Testis (tissue), 5 donors: ENCODE measurements at places on chromosomes 6 and 20. TPM values are rescaled to one million over a fixed set of nuclear protein-coding genes. Genes with fewer than 3 reads are reported as not detected.

DNA sequence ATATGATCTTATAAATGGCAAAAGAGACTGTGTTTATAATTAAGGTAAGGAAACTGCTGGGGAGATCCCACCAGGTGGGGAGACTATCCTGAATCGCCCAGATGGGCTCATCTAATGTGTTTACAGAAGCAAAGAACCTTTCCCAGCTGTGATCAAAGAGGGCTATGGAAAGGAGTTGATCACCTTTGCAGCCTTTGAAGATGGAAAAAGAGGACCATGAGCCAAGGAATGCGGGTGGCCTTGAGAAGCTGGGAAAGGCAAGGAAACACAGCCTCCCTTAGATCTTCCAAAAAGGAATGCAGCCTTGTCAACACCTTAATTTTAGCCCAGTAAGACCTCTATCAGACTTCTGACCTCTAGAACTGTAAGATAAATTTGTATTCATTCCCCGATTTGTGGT is 66.5 kb upstream of the ADGRG6 start:
- no peaks in the 10 kb centered on the region for H3K36me3 ChIP-seq
- H3K4me3 ChIP-seq = no peak overlapping the region
- no peak overlapping the region for H3K27ac ChIP-seq

The TRIM31 gene
- polyA plus RNA-seq = 6.4 TPM

DNA sequence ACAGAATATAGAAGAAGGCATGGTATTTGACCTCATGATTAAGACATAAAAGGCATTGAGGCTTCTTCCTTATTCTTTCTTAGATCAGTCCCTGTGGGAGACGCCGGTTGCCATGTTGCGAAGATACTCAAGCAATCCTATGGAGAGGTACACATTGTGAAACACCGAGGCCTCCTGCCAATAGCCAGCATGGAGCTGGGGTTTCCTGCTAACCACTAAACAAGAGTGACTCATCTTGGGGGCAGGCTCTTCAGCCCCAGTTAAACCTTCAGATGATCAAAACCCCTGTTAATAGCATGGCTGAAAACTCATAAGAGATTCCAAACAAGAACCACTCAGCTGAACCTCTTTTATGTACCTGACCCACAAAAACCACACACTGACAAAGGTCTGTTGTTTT is 478.8 kb downstream of the CD83 start:
- H3K4me1 ChIP-seq = no peaks in the 10 kb centered on the region
- H3K27ac ChIP-seq = no peak overlapping the region
- no peaks in the 10 kb centered on the region for H3K27me3 ChIP-seq

DNA sequence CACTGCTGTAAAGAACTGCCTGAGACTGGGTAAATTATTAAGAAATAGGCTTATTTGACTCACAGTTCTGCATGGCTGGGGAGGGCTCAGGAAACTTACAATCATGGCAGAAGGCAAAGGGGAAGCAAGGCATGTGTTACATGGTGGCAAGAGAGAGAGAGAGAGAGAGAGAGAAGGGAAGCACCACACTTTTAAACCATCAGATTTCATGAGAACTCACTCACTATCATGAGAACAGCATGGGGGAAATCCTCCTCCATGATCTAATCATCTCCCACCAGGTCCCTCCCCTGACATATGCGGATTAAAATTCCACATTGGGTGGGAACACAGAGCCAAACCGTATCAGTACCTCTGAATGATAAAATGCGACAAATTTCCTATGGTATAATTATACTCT is 203.9 kb upstream of the MARCKS start:
- DNase-seq = no peak
- no peak overlapping the region for H3K27ac ChIP-seq
- no peak overlapping the region for H3K4me3 ChIP-seq
- no peaks in the 10 kb centered on the region for H3K27me3 ChIP-seq
- H3K36me3 ChIP-seq = no peaks in the 10 kb centered on the region

DNA sequence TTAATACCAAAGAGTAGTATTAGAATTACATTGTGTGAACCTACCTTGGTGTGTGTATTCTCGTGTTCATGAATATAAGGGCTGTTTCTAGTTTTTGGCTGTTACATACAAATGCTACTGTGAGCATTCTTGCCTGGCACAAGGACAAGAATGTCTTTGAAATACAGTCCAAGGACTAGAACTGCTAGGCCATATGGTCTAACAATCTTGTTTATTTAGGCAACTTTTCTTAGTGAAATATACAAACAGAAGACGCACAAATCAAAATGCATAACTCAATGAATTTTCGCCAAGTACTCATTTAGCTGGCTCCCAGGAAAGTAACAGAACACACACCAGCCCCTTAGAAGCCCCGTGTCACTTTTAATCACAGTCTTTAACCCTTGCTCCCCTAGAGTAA is 28.5 kb downstream of the KDM1B start:
- no peak for DNase-seq
- H3K27ac ChIP-seq = no peak overlapping the region
- H3K4me1 ChIP-seq = peaks cover 10% of the 10 kb centered on the region
- H3K4me3 ChIP-seq = no peak overlapping the region
- no peaks in the 10 kb centered on the region for H3K27me3 ChIP-seq
- no peaks in the 10 kb centered on the region for H3K36me3 ChIP-seq

The SUMO4 gene
- not detected for polyA plus RNA-seq

- H3K4me3 ChIP-seq = no peak overlapping the region
- H3K4me1 ChIP-seq = no peaks in the 10 kb centered on the region
- DNase-seq = no peak
- H3K27ac ChIP-seq = no peak overlapping the region
- H3K36me3 ChIP-seq = no peaks in the 10 kb centered on the region
- no peaks in the 10 kb centered on the region for H3K27me3 ChIP-seq
Observed at GRCh38 chr20:19867074-19867473, 109.0 kb downstream of the RIN2 start.

The PI3 gene
- polyA plus RNA-seq = 0.94 TPM

DNA sequence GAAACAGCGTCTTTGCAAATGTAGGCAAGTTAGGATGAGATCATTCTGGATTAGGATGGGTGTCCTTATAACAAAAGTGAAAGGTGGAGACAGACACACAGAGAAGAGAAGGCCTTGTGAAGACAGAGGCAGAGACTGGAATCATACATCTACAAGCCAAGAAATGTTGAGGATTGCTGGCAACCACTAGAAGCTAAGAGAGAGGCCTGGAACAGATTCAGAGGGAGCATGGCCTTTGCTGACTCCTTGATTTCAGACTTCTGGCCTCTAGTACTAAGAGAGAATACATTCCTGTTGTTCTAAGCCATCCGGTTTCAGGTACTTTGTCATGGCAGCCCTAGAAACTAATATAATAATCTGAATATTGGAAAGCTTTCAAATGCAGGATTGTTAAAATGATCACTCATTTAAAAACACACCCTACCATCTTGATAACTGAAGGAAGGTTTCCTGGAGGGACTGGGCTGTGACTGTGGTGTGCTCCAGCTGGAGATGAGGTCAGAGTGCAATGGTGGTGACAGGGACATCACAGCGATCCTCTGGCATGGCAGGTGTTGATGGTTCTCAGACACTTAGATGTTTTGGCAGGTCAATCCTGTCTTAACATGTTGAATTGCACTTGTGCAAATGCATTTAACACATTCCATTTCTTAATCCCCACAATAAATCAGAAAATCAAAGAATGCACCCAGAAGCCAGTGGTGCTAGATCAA is 25.1 kb downstream of the CD83 start:
- no peaks in the 10 kb centered on the region for H3K36me3 ChIP-seq
- H3K27ac ChIP-seq = no peak overlapping the region
- peaks cover 4% of the 10 kb centered on the region for H3K4me1 ChIP-seq
- no peak overlapping the region for H3K4me3 ChIP-seq
- no peaks in the 10 kb centered on the region for H3K27me3 ChIP-seq

GRCh38 chr6:37713529-37714119 is 15.9 kb upstream of the MDGA1 start:
- no peak for DNase-seq
- H3K36me3 ChIP-seq = no peaks in the 10 kb centered on the region
- H3K27ac ChIP-seq = no peak overlapping the region
- H3K27me3 ChIP-seq = no peaks in the 10 kb centered on the region

DNA sequence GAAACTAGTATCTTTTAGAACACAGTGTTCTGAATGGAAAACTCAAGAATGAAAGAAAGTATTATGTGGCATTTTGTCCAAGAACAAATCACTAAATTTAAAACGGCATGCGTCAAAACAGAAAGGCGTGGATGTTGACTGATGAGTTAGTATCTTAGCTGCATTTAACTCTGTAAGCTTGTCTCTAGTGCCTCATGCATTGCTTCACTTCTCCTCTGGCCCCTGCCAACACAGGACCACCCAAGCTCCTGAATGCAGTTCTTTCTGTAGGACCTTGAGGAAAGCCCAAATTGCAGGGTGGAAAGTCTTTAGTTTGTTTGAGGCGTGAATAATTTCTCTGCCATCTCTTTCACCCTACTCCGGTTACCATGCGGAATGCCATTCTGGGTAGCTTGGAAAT is 632.2 kb downstream of the COL12A1 start:
- H3K27ac ChIP-seq = no peak overlapping the region
- H3K4me1 ChIP-seq = no peaks in the 10 kb centered on the region
- H3K27me3 ChIP-seq = no peaks in the 10 kb centered on the region
- peak; percentile 20 for DNase-seq
